ENCODE measurements at places on chromosomes 2 and 18.

DNA sequence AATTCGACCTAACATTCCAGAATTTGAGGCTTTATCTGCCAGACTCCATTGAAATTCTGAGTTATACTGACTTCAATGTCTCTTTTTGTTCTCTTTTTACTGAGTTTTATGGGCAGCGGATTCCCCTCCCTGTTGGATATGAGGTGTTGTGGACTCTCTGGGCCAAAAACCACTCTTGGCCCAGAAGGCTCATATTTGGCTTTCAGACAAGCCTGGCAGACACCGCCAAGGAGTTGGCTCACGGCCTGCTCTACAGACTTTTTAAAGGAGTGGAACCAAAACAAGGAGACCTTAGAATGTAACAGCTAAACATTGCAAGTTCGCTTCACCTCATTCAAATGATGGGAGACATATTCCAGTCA lies 206.4 kb upstream of the NCKAP5 start:
- DNase-seq: no peak

- no peak for DNase-seq
Observed at GRCh38 chr2:168255103-168255502, 7.7 kb upstream of the STK39 start.

DNA sequence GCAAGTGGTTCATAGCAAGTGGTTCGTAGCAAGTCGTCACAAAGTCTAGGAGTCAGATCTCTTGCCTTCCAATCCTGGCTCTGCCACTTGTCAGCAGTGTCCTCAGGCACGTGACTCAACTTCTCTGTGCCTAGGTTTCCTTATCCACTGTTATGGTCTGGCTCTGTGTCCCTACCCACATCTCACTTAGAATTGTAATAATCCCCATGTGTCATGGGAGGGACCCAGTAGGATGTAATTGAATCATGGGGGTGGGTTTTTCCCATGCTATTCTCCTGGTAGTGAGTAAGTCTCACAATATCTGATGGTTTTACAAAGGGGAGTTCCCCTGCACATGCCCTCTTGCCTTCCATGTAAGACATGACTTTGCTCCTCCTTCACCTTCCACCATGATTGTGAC lies 51.8 kb upstream of the AP1S3 start:
- DNase-seq: no peak

GRCh38 chr2:54724560-54725342 lies 1.3 kb downstream of the EML6 start:
- no peak for DNase-seq

DNA sequence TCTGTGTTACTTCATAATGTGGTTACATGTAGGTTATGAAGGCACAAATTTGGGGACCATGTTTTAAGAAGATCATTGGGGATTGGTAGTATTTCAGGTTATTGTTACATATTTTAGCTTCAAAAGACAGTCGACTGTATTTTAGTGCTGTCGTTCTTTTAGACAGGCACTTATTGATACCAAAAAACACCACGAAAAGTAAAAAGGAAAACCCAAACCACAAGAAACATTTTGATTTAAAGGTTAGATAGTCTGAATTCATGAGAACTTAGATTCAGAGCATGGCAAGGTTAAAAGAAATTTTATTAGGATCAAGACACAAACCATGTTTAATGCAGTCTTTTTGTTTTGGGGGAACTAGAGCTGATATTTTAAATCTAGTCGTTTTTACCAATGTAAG lies 209.0 kb downstream of the CAMKMT start:
- no peak for DNase-seq

- no peak for DNase-seq
Observed at GRCh38 chr2:234971496-234971895, 19.7 kb downstream of the SH3BP4 start.

DNA sequence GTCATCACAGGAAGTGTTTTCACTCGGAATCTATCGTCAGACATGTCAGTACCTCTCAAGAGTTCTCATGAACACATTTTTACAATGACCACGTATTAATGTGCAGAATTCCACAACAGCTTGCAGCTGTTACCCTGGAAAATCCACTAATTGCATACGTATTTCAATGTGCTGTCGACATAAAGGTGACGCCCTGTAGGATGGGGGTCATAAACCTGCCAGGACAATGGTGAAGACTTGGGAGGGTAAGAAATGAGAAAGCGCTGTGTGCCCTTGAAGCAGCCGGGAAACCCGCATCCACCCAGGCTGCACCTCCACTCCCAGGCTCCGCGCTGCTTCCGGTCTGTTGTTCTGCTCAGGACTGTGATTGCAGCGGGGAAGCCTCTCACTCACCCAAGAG lies 14.0 kb downstream of the TMEM18 start:
- DNase-seq: no peak

DNA sequence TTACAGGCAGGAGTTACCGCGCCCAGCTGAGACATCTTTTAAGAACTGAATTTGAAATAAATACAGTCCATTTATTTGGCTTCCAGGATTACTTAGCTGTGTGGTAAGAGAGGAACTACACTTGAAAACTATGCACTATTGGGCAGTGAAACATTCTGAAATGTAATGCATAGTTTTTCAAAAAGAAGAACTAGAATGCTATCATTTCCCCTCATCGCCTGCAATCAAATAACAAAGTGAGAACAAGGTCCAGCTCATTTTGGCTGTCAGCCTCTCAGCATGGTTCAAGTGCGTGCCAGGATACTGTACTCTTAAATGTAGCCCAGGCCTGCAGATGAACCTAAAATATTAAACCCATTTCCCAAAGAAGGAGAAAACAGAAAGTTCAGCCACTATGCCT lies 76.6 kb upstream of the ARL5A start:
- no peak for DNase-seq

GRCh38 chr2:56749152-56749752 lies 565.5 kb downstream of the CCDC85A start:
- no peak for DNase-seq

GRCh38 chr2:46428911-46429436 lies 50.4 kb upstream of the TMEM247 start:
- no peak for DNase-seq

GRCh38 chr2:98516571-98516970 lies 71.9 kb downstream of the INPP4A start:
- no peak for DNase-seq

DNA sequence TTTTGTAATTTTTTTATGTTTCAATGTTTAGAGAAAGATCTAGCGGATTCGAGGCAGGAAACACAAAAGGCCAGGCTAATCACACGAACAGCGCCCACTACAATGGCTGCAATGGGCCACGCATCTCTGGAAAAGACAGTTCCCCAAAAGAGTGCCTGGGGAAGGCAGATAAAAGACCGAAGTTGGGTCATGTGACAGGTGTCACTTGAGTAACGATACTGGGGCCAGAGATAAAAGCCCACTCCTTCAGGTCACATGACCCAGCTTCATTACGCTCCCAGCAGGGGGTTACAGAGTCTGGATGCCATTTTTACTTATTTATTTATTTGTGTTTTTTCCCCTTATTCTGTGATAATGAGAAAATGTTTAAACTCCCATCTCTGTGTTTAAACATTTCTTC lies 95.4 kb downstream of the CDK15 start:
- no peak for DNase-seq

DNA sequence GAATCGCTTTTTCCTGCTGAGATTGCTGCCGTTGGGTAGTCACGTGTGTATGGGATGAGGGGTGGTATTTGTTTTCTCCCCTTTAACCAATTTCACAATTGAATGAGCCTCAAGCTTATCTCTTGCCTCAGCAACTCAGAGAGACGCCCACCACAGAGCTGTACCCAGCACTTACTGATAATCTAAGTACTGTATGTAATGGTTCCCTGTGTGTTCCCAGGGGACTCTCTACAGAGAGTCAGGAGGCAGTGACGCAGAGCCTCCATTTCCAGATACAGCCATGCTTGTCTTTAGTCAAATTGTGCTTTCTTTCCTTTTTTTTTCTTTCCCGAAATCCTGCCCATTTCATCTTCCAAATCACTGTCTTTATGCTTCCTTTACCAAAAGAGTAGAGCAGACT lies 1102.1 kb upstream of the KLHL29 start:
- DNase-seq: no peak

GRCh38 chr2:205561441-205561840 lies 120.9 kb upstream of the NRP2 start:
- no peak for DNase-seq

GRCh38 chr2:10934308-10934978 lies 22.7 kb downstream of the KCNF1 start:
- no peak for DNase-seq

DNA sequence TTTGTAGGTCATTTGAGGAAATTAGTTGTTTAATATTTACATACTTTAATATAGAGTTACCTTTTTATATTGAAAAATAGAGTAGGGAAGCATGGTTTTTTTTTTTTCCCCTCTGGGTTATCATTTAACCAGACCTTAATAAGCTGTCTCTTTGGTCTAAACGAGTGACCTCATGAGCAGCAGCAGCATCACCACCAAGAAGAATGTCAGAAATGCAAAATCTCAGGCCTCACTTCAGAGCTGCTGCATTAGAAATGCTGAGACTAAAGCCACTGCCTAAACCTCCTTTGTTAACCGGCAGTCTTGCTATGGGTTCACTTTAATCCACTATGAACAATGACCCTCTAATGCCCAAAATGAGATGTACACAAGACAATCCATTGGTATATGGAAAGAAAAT lies 733.7 kb upstream of the FAM98A start:
- DNase-seq: no peak

DNA sequence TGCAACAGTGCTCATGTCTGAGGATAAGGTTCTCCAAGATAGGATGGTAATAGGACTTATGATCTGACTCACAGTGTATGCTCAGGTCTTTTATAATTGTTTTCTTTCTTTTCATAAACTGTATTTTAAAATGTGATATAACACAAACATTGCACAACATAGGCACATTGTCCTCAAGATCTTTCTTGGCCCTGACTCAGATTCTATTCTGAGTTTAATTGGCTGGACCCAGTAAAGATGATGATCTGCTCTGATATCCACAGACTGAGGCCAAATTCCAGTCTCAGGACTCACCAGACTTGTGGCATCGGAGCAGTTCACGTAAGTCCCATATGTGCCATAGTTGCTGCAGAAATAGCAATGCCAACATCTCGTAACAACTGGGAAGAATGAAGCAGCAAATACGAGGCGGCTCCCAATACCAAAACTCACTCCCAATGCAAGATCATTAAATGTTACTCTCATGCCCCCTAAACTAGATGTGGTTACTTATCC lies 448.9 kb upstream of the SLC14A2 start:
- no peak for DNase-seq

- no peak for DNase-seq
Observed at GRCh38 chr2:238379096-238379810, 47.5 kb upstream of the ASB1 start.

DNA sequence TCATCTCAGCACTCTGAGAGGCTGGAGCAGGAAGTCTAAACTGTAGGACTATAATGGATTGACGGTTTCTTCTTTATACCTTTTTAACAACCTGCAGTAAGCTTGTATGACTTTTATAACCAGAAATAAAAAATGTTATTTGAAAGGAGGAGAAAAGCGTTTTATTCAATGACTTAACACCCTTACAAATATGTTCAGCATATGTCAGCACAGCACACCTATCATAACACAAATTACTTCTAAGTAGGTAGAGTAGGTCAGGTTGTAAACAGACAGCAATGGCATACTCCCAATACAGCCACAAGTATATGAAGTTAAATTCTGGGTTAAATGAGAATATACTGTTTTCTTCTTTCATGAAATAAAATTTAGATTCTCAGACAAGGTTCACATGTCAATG lies 16.1 kb downstream of the RAB1A start:
- no peak for DNase-seq

- no peak for DNase-seq
Observed at GRCh38 chr18:26002375-26002910, 88.0 kb downstream of the SS18 start.

- DNase-seq: no peak
Observed at GRCh38 chr18:78492064-78492812, 487.4 kb upstream of the SALL3 start.

DNA sequence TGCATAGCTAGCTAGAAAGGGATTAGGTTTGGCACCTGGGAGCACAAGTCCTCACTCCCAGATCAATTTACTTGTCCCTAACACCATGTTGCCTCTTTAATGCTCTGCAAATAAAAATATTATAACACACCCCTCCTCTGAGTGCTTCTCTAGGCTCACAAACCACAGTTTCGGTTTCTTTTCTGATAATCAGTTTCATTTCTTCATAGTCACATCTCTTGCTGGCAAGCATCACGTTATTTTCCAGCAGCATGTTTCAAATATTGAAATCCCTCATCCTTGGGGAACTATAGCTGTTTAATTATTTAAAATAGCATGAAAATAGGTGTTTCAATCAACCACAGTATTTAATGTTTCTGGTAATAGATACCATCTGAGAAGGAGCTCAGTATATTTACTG lies 13.9 kb upstream of the SMCHD1 start:
- no peak for DNase-seq

DNA sequence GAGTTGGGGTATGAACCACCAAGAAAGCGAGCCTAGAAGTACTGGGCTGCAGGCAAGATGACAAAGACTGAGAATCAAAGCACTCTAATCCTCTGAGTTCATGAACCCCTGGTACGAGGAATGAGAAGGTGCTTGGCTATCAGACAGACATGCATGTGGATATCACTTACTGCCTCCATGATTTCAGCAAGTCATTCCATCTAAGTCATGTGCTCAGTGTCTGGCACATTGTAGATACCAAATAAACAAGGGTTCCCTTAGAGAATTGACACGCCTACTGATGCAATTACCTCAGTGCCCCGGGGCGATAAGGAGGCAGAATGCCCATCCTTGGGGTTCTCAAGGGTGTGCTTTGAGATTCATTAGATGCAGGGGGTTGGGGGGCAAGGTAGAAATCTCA lies 125.6 kb upstream of the PKDCC start:
- DNase-seq: no peak

GRCh38 chr2:185807351-185807750 lies 68.7 kb downstream of the FSIP2 start:
- no peak for DNase-seq

GRCh38 chr2:73172963-73173362 lies 29.4 kb upstream of the NOTO start:
- DNase-seq: peak; percentile 52

- no peak for DNase-seq
Observed at GRCh38 chr2:170690640-170691039, 24.5 kb upstream of the SP5 start.

- DNase-seq: no peak
Observed at GRCh38 chr2:53896864-53897263, 37.1 kb upstream of the GPR75 start.

DNA sequence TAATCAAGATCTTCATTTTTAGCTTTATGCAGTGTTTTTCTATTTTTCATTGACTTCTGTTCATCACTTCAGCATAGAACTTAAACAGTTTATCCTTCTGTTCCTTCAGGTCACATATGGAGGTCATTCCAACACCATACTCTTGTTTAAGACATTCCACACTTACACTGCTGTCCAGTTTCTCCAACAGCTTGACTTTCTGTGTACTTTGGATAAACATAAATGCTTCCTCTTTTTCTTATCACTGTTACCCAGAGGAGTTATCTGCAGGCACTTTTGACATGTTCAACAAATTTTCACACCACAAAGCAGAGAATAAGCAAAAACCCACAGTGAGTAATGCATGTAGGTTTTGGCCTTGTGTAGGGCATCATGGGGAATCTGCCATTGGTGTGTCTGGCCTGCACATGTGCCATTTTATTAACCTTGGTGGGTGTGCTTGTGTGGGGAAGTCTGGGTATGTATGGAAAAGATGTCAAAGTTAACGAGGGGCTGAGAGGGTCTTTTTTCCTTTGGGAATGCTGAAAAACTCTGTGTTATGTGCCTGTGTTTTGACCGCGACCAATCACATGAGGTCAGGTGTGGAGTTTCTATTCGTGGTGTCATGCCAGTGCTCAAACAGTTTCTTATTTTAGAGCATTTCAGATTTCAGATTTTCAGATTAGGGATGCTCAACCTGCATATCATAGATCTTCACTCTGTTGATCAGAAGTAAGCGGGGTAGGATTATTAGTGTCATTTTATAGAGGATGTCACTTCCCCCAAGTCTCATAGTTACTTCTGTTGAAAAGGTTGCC lies 53.9 kb upstream of the ACVR1 start:
- DNase-seq: no peak
